ENCODE measurements at places on chromosomes 16 and 17.

DNA sequence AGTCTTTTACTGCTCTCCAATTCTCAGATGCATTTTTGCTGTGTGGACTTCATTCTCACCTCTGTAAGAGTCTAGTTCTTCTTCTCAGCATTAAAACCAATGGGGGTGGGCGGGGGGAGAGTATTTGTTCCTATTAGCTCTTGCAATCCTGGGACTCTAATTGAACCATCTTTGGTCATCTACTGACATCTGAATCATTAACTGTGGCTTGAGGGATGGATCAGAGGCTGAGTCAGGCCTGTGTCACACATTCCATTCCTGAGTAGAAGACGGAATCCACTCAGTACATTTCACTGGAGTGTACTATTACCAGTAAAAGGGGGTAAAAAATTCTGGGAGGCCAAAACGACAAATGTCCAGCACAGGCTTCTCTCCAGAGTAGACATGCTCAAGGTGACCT is 12.8 kb upstream of the ZNF23 start:
- no peak for DNase-seq

DNA sequence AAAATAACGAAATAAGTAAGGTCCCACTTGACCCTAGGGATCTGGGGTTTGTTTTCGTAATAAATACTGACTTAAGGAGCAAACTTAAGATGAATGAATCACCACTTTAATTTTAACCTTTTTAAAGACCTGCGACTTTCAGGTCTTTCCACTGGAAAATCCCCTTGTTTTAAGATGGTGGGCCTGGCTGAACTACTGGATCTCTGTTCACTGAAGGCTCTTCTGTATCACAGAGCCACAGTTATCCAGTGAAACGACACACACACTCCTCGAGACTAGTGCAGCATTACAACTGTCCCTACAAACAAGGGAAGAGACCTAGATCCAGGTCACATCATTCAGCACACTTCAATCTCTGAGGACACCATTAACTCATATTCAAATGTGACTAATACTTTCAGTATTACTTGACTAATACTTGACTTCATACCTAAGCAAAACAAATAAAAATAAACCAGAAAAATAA is 299.0 kb downstream of the CEP112 start:
- DNase-seq = peak; percentile 9

DNA sequence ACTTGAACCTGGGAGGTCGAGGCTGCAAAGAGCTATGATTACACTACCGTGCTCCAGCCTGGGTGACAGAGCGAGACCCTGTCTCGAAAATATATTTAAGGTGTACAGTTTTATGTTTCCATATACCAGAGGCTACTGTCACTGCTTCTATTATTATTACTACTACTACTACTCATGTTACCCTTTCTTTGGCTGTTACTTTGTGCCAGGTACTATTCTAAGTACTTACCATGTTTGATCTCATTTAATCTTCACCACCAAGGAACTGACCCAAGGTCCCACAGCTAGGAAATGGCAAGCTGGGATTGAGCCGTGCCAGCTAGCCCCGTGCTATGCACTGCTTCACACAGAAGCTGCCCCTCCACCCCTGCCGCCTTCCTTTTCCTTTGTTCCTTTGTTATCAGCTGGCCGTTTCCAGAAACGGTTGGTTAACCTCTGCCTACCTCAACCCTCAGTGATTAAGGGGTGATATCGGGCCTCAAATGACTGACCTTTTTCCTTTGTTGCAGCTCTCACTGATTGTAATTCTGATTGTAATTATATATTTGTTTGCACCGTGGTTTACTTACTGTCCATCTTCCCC is 78.4 kb downstream of the ABCC1 start:
- DNase-seq = no peak

GRCh38 chr17:34682305-34682704 is 102.9 kb downstream of the TMEM132E start:
- DNase-seq = no peak

- DNase-seq = no peak
These were observed 37.1 kb upstream of the DOC2B start for GRCh38 chr17:218432-219110.

DNA sequence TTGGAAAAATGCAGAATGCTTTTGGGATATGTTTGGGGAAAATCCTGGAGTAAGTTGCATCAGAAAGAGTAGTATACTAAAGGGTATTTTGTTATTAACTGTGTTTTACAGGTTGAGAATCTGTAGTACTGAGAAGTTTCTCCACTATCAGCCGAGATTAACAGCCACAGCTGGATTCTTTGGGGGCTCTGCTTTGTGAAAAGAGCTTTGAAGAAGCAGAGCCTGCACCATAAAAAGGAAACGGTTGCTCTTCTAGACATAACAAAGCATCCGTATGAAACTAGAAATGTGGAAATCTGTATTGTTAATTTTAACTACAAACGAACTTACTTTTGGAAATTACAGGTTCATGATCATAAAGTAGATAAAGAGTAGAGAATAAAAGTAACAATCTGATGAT is 5.3 kb downstream of the NLK start:
- no peak for DNase-seq

- no peak for DNase-seq
These were observed 110.7 kb upstream of the FAM20A start for GRCh38 chr17:68711858-68712257.

DNA sequence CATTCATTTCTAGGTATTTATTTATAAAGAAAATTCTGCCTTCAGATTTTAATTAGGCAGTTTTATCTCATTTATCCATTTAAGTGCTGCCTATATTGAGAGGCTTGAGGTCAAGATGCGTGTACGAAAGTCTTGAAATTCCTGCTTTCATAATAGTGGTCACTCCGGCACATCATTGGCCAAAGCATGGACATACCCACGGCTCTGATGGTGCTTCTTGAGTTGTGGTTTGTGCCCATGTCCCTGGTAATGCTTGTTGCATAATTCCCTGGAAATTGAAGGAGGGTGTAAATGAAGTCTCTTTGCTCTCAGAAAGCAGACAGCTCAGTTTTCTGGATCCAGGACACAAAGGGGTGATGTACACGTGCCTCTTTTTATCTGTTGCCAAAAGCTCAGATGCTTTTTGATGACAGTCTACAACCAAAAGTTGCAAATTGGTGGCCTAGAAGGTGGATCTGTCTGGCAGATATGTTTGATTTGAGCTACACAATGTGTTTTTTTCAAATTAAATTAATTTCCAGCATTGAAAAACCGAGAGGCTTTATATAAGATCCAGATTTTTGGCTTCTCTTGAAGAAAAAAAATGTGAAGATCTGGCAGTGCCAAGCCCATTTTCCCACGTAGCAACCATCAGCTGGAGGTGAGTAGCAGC is 94.4 kb downstream of the SHISA9 start:
- no peak for DNase-seq

DNA sequence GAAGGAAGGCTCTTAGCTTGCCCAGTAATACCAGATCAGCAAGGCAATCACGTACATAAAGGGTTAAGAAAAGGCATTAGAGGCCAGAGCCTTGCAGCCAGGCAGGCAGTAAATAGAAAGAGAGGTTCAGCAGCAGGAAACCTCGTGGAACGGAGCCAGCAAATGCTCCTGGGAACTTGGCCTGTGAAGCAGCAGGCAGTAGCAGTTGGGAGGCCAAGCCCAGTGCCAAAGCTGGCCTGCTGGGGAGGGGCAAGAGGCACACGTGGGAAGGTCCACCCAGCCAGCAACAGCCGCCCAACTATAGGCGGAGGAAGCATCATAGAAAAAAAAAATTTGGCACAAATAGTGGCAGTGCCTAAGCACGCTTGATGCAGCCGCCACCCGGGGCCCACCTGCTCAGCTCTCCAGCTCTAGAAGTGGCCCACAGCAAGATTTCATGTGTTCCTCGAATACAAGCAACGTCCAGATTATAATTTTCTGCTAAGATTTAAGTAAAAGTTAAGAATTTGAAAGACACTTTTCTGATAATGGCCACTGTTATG is 2339.5 kb downstream of the TP53TG3F start:
- DNase-seq = no peak

DNA sequence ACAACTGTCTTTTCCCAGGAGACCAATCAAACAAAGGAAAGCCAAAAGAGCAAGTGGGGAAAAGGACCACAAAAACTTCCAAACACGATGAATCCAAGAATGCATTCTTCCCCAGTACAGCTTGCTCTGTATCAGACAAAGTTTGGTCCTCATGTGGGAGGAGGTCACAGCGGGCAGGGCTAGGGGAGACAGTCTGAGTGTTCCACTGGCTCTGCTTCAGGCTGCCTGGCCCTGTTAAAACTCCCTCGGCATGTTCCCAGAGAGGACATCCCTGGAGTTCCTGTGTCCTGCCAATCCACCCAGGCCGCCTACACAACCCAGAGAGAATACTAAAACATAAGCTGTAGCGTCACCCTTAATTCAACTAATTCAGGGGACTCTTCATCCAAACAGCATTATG is 415.1 kb upstream of the DYNLRB2 start:
- no peak for DNase-seq

Measured in GM20000 (cell line).